ENCODE measurements at places on chromosomes 16 and 17.

GRCh38 chr17:61337290-61337689 lies 62.4 kb upstream of the TBX2 start:
- no peak for DNase-seq

DNA sequence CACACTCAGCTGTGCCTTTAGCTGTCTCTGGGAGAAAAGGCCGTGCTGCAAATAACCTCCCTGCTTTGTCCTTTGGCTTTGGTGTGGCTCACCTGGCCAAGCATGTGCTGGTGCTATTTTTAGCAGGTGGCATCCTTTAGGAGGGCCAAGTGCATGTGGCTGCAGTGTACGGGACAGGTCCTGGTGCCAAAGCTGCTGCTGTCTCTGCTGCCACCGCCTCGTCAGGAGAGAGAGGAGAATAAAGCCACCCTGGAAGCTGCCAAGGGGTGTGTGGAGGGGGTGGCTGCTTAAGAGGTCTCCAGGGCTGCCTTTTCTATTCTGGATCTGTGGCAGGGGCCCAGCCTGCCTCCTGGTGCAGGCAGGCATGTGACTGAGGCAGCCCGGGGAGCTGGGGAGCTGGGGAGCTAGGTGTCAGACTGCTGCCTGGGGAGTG lies 6.2 kb downstream of the AKAP1 start:
- DNase-seq, result peak; percentile 48

- DNase-seq, result no peak
These were observed 368.9 kb upstream of the C16orf82 start for GRCh38 chr16:26697807-26698206.

- no peak for DNase-seq
These were observed 4.3 kb downstream of the GDE1 start for GRCh38 chr16:19517424-19518089.

DNA sequence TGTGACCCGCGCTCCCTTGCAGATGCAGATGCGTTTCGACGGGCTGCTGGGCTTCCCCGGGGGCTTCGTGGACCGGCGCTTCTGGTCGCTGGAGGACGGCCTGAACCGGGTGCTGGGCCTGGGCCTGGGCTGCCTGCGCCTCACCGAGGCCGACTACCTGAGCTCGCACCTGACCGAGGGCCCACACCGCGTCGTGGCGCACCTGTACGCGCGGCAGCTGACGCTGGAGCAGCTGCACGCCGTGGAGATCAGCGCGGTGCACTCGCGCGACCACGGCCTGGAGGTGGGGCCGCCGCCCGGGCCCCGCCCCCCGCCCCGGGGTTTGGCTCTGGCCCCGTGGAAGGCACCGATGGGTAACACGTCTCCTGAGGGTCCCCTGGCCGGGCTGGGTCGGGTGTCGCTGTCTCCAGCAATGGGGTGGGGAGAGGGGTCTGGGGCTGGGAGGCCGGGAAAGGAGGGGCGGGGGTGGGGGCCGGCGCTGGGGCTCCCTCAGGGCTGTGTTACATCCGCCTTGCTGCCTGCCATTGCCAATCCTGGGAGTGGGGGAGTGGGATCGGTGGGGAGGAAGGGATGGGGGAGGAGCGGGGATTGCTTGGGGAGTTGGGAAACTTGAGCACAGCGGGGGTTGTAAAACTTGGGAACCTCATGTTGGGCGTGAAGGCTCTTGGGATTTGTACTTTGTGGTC lies 737 bp downstream of the NUDT16L1 start:
- peak; percentile 77 for DNase-seq

GRCh38 chr17:46126840-46127239 lies 66.4 kb downstream of the KANSL1 start:
- DNase-seq, result no peak

GRCh38 chr17:19384723-19385391 lies 2.1 kb downstream of the MFAP4 start:
- peak; percentile 91 for DNase-seq

DNA sequence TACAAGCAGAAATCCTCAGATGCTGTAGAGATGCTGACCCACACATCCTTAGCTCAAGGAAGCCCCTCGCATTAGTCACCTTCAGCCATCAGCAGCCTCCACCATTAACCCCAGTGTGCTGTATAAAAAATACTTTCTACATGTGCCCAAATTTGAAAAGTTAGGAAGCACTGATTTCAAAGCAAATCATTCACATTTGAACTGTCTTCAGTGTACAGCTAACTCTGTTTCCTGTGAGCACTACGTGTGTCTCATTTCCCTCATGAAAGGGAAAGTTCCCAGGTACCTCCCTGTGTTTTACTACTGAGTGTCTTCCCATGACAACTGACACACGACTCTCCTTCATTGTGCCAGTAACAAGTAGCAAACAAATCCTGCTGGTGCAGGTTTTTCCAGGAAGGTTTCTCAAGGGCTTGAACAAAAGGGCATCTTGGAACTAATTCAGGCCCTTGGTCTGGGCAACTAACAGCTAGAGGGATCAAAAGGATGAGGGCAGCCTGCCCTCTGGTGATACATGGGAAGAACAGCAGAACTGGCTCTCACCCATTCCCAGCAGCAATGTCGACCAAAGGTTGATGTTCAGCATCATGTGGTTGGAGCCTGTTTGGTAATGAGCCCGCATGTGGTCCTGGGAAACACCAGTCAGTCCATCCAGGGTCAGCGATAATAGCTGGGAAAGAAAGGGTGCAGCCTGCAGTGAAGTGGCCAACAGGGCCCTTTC lies 4.0 kb downstream of the SLC35B1 start:
- peak; percentile 39 for DNase-seq

- DNase-seq, result no peak
These were observed 55.3 kb downstream of the ULK2 start for GRCh38 chr17:19812407-19812806.

GRCh38 chr16:86762095-86762494 lies 183.7 kb downstream of the FOXL1 start:
- no peak for DNase-seq

DNA sequence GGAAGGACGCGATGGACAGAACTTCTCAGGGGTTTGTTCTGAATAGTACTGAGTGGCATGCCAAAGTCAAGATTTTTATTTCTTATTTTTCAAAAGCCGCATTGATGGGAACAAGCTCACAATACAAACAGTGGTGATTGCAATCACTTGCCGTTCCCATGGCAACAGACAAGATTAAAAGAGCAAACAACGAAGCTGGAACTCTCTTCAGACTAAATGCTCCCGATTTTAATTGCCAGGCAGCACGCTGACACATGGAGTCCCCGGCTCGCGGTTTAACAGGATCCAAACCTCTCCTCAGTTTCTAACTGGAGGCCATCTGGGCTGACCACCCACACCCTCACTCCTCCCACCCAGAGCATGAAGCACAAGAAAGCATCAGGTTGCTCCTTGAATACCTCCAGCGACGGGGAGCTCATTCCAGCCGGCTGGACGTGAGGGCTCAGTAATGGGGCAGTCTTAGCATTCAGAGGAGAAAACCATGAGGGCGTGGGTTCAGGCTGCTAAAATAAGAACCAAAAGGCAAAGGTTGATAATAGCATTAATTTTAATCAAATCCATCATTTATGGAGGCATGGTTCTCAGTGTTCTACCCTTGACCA lies 41.5 kb downstream of the AIPL1 start:
- no peak for DNase-seq

DNA sequence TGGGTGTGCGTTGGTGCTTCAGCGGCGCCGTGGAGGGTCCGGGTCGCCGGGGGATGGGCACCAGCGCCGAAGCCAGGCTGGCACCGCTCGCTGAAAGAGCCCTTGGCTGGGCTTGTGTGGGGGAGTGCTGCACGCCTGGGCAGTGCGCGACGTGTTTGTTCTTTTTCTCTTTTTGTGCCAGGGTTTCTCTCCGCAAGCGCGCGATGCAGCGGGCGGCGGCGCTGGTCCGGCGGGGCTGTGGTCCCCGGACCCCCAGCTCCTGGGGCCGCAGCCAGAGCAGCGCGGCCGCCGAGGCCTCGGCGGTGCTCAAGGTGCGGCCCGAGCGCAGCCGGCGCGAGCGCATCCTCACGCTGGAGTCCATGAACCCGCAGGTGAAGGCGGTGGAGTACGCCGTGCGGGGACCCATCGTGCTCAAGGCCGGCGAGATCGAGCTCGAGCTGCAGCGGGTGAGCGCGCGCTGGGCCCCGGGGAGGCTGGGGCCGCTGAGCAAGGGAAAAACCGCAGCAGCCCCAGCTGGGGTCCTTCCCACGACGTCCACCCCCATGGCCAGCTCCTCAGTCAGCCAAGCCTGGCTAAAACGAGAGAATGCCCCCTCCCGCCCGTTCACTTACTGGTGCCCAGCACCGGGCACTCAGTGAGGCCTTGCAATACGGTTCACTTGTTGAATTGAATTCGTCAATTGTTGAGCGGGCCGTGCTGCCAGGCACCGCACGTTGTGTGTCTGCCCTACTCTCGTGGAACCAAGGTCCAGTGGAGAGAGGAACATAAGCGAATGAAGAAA lies 541 bp downstream of the GPT2 start:
- peak; percentile 55 for DNase-seq

DNA sequence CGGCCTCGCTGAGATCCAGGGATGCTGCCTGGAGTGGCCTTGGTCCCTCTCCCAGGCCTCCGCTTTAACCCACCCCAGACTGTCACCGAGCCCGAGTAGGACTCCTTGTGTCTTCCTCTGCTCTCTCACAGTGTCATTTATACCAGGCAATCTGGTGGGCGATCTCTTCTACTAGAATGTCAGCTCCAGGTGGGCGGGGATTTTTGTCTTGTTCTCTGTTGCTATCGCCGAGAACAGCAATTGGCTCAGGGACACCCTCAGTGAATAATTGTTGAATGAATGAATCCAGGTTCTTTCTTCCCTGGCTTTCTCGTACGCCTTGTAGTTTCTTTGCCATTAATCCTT lies 591 bp downstream of the DHX38 start:
- DNase-seq, result no peak

GRCh38 chr17:80639658-80640057 lies 95.0 kb downstream of the RPTOR start:
- DNase-seq, result no peak

DNA sequence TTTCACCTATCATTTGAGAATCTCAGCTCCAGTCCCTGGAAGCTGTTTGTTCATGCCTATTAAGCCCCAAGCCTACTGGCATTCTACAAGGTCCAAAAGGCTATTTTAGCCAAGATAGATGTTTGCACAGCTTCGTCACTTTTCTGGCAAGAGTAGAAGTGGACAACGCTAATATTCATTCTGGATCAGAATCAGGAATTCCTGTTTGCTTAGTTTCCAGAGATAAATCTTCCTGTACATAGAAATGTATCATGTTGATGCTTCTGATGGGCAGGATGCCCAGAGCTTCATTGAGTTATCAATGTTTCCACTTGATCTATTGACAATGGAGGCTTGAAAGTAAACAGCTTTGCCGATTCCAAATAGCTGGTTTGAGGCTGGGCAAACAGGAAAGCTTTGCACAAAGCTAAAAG lies 260.7 kb upstream of the CA10 start:
- no peak for DNase-seq

GRCh38 chr17:50394711-50395110 lies 2.6 kb downstream of the LRRC59 start:
- peak; percentile 51 for DNase-seq

DNA sequence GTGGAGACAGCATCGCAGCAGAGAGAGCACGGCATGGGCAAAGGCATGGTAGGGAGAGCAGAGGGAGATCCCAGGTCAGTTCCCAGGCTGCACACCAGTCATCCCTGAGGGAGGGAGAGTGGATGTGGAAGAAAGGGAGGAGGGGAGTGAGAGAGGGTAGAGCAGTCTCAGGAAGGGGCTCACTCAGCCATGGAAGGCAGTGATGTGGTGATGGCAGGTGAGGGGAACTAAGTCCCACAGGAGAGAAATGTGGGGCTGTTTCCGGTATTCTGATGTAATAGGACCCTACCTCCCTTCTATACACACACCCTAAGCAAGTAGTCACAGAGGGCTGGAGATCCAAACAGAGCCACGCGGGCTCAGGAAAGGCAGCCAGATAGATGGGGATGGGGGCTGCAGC lies 500.3 kb upstream of the CDH11 start:
- no peak for DNase-seq

DNA sequence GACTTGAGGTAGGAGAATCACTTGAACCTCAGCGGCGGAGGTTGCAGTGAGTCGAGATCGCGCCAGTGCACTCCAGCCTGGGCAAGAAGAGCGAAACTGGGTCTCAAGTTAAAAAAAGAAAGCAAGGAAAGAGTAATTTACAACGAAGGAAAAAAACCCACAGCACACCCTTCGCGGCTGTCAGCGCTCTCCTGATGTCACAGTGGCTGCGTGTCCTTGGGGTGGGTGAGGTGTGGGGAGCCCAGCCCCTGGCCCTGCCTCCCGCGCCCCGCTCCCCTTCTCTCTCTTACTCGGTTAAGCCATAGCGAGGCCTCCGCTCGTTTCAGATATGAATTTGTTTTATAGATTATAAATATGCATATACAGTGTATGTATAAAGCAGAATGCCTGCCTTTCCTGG lies 740 bp upstream of the JPT2 start:
- DNase-seq, result peak; percentile 31

DNA sequence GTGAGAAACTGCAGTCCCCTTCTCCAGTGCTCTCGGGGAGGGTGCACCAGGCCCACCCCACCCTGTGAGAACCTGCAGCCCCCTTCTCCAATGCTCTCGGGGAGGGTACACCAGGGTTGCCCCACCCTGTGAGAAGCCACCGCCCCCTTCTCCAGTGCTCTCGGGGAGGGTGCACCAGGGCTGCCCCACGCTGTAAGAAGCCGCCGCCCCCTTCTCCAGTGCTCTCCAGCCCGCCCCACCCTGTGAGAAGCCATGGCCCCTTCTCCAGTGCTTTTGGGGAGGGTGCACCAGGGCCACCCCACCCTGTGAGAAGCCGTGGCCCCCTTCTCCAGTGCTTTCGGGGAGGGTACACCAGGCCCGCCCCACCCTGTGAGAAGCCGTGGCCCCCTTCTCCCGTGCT lies 12.1 kb downstream of the SPATA33 start:
- no peak for DNase-seq
